CD4-positive, alpha-beta T cell treated with Interleukin-15 for 4 hours (primary cell): ENCODE measurements at places on chromosomes 7 and 10.

DNA sequence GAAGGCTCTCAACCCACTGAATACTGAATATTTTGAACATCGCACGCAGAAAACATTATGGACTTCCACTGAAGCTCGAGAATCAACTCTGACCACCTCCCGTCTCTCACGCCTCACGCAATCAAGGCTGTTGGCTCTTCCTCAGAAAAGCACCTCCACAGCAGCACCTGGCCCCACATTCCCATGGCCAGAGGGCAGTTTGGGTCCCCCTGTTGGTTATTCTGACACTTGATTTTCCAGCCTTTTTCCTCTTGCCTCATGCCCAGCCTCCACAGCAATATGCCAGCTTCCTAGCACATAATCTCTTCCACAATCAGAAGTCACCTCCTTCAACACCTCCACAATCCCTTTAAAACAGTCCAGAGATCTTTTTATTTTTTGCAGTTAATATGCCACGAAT, 55.9 kb downstream of the SVOPL start:
- DNase-seq, result no peak

DNA sequence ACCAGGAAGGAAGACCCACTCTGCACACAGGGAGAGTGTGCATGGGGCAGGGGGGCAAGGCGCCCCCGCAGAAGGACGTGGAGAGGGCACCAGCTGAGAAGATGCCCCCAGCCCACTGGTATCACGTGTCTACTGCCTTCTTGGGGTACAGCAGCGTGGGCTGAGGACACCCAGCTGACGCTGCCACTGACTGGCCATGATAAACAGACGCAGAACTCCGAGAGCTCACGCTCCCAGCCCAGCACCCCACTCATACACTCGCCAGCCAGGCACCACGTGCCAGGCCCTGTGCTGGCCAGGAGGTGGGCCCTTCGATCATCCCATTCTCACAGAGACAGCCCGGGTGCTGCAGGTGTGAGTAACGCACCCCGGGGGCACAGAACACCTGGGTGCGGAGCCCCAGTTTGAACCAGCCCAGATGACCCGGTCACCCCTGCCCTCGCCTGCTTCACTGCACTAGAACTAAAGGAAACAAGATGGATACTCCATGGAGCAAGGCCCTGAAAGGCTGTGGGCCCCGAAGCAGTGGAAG, 199.8 kb downstream of the MAD1L1 start:
- DNase-seq, result no peak

DNA sequence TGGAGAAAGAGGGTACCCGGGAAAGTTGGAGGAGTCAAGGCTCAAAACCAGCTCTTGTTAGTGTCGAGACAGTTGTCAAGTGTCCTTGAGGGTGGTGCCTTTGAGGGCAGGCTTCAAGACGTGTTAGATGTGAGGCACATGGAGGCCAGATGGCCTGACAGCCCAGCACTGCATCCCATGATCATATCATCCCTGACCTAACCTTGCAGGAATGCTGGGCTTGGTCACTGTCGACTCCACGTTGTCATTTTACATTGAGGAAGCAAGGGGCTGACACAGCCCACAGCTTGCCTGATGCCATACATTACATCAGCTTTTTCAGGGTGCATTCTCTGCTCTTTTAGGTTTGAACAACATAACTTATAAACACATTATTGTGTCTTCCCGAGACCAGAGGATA, 114.1 kb downstream of the ABCA13 start:
- DNase-seq, result no peak

GRCh38 chr7:128103498-128104107, 72.4 kb upstream of the LRRC4 start:
- DNase-seq, result no peak

DNA sequence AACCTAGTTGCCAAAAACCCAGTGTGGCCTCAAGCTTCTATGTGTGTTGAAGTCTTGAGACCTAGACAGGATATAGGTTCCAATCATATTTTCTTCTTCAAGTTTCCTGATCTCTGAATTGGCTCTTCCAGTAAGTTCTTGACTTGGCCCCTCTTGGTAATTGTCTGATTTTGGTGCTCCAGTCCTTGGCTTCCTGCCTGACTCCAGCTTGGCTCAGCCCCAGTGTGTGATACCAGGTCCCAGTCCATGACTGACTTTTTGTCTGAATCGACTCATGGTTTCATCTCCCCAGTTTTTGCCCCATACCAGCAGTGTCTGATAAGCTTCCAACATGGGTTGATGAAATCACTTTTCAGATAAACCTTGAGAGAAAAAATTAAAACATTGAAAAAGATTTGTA, 72.3 kb downstream of the FAS start:
- no peak for DNase-seq

- DNase-seq, result no peak
Observed at GRCh38 chr10:114487815-114488536, 83.7 kb upstream of the AFAP1L2 start.

- DNase-seq, result no peak
Observed at GRCh38 chr10:48623009-48623408, 18.1 kb upstream of the ARHGAP22 start.

DNA sequence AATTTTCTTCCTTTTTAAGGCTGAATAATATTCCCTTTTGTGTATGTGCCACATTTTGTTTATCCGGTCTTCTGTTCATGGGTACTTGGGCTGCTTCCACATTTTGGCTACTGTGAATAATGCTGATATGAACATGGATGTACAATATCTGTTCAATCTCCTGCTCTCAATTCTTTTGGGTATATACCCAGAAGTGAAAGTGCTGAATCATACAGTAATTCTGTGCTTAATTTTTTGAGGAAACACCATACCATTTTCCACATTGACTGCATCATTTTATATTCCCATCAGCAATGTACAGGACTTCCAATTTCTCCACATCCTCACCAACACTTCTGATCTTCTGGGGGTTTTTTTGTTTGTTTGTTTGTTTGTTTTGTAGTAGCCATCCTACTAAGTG, 135.0 kb upstream of the INHBA start:
- DNase-seq, result no peak

DNA sequence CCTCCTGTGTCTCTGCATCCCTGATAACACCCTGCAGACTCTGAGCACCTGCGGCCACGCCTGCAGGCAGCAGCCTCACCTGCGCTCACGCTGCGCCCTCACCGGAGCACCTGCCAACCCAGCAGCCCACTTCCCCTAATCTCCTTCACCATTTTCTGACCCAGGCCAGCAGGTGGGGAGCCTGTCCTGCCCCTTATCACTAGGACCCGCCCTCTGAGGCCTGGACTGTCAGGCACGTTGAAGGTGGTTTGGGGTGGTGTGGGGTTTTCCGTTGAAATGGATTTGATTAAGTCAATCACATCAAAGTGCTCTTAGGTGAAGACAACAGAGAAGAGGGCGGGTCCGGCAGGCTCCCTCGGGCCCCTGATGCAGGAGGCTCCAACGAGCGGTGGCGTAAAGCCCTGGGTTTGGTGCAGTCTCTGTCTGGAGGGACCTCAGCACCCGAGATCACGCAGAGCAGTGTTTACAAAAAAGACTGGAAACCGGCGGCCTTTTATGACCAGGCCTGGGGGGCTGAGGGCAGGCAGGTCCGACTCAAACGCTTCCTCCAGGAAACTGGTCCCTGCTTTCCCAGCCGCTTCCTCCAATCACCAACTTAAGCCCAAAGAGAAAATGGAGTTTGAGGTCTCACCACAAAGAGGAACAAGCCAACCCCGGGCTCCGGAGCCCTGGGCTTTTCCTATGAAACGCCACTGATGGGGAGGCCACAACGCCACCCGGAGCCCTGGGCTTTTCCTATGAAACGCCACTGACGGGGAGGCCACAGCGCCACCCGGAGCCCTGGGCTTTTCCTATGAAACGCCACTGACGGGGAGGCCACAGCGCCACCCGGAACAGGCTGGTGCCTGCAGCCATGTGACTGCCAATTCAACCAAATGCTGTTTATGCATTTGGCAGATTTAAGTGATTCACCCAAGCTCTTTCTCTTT, 45.5 kb downstream of the DPYSL4 start:
- peak; percentile 18 for DNase-seq

DNA sequence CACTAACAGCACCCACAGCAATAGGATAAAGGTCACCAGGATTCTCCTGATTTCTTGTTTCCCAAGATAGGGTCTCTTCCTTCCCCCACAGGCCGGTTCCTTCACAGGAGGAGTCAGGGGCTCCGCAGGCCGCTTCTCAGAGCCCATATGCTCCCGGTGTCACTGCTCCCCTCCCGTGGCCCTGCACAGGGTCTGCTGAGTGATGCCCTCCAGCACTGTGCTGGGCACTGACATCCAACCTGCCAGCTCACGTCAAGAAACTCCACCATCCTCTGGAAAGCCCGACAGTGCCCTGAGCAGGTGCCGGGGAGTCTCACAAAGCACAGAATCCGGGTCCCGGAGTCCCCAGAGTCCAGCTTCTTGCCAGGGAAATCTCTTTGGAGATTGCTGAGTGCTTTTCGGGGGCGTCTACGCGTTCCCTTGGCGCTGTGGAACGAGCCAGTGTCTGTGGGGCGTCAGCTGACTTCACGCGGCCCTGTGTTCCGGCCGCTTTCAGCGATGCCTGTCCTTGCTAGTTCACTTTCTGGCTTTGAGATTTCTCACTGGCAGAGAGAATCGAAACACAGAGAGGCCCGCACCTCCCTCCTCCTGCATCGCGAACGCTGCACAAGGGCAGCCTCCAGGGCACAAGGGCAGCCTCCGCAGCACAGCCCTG, 567.5 kb downstream of the DNAJB6 start:
- DNase-seq, result no peak

- DNase-seq, result no peak
Observed at GRCh38 chr10:4136121-4136520, 351.1 kb upstream of the KLF6 start.

DNA sequence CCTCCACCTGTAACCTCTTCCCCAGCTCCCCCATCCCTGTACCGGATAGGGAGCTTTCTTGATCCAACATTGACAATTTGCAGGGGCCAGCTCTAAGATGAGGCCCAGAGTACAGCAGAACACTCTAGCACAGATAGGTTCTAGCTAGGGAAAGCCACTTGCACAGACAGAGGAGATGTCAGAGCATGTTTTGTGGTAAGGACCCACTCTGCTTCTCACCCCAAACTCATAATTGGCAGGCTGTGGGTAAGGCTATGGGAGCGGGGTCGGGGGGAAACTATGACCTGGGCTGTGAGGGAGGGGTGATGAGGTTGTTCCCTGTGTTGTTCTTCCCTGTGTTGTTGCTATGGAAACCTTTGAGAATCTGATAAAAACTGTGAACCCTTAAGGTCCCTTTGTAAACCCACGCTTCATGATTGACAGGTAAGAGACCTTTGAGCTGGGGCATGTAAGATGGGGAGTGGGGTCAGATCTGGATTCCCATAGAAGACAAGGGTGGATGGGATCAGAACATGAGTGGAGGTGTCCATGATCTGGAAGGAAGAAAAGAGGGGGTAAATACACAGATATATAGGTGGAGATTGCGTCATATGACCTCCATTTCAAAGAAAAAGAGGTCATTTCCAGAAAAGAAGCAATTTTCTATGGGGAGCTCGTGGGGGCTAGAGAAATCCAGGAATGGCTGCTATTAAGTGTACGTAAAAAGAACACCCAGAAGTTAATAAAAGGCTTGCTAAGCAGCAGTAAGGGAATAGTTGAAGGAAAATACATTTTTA, 4.0 kb downstream of the CALD1 start:
- no peak for DNase-seq

DNA sequence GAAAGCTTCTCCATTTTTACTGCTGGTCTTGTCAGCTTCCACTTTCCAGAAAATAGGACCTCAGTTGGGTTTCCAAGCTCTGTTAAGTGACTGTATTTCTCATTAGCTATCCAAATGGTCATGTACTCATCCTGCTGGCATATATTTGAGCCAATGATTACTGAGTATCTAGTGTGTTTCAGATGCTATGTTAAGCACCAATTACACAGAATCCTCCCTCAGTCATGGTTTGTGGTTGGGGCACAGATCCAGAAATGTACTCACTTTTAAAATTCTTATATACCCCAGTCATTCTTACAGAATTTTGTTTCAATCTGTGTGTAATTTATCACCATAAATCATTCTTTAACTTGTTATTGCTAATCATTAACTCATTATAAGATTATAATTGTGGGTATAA, 362.3 kb upstream of the MTPN start:
- DNase-seq, result no peak

DNA sequence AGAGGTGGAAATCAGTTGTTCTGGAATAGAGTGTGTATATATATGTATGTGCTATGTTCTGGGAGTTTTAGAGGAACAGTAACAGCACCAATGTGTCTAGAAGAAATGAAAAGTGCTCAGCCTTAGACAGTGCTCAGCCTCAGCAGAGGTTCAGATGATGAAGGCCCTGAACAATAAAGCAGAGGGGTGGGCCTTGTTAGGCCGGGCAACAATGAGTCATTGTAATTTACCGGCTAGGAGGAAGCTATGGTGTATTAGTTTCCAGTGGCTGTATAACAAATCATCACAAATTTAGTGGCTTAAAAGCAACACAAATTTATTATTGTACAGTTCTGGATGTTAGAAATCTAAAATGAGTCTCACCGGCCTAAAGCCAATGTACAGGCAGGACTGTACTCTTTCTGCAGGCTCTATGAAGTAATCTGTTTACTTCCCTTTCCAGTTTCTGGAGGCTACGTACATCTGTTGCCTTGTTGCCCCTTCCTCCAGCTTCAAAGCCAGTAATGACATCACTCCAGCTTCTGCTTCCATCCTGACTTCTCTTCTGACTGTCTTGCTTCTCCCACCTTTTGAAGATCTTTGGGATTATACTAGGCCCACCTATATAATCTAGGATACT, 84.6 kb downstream of the CH25H start:
- no peak for DNase-seq

DNA sequence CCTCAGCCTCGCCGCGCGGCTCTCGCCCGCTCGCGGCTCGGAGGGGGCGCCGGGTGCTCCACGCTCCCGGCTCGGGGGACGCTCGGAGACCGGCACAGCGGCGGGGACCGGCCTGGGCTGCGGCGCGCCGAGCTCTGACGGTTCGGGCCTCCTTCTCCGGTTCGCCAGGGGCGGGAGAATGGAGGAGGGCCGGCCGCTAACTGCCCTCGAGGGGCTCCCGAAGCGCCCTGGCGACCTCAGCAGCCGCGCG, 232 bp upstream of the GRID1 start:
- DNase-seq, result no peak

- DNase-seq, result no peak
Observed at GRCh38 chr7:150380463-150380862, 1.3 kb downstream of the ZNF775 start.

GRCh38 chr10:101780818-101781654, 2.2 kb downstream of the NPM3 start:
- peak; percentile 76 for DNase-seq

DNA sequence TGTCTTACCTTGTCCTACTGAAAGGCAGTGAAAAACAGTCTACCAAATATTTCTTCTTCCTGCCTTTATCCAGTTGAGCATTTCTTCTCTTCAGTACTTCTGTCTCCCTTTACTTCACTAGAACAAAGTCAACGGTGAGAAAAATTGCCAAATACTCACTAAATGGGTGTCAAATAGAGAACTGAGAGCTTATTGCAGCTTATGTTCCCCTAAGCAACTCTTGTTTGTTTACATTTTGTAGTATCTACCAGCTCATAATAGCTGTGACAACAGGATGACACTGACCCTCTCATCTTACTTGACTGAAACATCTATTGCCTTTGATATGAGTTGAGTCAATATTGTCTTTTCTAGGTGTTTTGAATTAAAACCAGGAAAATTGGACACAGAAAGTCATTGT, 327.9 kb upstream of the SORCS1 start:
- DNase-seq, result no peak
